ENCODE measurements at places on chromosomes 5 and 9.
A peak's percentile ranks its signal among the peaks of the same experiment; 100 is the strongest.

GRCh38 chr5:175690025-175690424 is 32.2 kb downstream of the HRH2 start:
- no peak for DNase-seq

- no peak for DNase-seq
These were observed 21.9 kb upstream of the PLIN2 start for GRCh38 chr9:19149230-19149629.

DNA sequence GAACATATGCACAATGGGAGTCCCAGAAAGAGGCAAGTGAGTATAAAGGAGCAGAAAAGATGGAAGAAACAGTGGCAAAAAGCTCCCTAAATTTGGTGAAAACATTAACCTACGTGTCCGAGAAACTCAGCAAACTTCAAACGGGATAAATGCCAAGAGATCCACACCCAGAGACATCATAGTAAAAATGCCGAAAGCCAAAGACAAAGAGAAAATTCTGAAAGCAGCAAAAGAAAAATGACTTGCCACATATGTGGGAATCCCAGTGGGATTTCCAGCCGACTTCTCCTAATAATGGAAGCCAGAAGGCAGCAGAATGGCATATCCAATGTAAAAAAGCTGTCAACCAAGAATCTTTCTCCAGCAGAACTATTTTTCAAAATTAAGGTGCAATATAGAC is 101.2 kb downstream of the ADAMTS2 start:
- DNase-seq, result no peak

GRCh38 chr5:14594378-14595074 is 12.9 kb downstream of the OTULINL start:
- peak; percentile 20 for DNase-seq

- no peak for DNase-seq
These were observed 794 bp downstream of the PTBP3 start for GRCh38 chr9:112332674-112332976.

DNA sequence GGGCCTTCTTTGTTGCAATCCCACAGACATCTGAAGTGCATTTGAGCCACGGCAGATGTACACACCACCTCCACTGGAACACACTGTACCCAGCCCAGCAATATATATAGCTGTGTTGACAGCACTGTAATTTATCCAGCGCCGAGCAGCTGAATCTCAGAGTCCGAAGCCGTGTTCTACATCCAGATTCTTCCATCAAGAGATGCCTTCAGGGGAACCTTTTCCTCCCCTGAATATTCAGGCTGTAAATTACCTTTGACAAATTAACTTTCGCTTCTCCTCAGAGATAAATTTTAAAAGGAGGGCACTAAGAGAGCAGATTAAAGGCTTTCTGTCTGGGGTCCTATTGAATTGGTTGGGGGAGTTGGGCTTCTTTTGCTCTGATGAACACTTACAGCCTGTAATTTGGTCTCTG is 76.4 kb downstream of the ROR2 start:
- DNase-seq, result no peak

- no peak for DNase-seq
These were observed 350.1 kb downstream of the TMEM232 start for GRCh38 chr5:110376281-110376951.

DNA sequence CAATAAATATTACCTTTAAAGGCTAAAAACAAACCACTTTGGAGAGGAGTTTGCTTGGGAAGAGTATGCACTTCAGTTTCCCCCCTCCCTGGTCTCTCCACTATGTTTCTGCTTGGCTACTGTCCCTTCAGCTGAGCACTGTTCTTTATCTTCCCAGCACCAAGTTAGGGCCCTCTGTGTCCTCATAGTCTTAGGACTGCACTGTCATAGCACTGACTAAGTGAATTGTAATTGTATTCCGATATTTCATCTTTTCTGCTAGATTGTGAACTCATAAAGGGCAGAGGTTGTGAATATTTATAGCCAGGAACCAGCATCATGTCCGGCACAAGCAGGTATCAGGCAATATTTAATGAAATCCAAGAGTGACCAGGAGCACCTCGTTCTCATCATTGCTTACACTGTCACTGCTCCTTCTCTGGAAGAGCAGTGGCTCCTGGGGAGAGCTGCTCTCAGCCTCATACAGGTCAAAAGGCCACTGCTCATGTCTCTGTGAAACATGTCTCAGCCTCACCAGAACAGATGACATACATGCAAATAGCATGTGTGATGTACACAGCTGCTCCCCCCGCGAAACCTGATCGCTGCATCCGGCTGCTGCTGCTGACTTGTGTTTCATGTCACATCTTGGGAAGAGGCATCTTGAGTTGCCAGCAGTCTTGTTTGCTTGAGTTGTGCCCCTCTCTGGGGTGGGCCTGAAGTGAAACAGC is 279.7 kb upstream of the MSX2 start:
- DNase-seq, result no peak

DNA sequence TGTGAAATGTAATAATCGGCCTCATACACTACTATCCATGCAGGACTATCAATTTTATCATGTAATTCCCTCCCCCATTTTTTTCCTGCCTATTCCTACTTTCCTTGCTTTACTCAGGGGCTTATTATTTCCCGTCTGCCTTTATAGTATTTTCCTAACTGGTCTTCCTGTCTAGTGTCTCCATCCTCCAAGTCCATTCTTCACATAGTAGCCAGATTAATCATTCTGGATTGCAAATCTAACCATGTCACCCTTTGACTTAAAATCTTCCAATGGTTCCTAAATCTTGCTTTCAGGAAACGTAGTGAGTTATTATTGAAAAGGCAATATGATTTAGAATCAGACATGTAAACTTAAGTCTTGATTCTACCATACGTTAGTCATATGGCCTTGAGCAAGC is 307.4 kb upstream of the HAPLN1 start:
- no peak for DNase-seq

GRCh38 chr5:153752890-153753289 is 262.4 kb downstream of the GRIA1 start:
- no peak for DNase-seq

DNA sequence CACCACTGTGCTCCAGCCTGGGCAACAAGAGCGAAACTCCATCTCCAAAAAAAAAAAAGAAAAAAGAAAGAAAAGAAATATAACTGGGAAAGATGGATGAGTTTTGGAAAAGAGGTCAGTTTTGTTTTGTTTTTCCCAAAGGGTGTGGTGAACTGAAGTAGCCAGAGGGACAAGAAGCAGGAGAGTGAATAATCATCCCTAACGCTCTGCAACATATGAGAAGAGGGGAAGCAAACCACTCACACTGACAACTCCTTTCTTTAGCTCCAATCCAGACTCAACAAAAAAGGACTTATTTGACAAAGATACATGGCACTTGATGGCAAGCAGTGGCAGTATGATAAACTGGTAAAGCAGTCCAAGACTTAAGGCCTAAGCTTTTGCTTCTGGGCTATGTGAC is 176.1 kb upstream of the HMHB1 start:
- DNase-seq, result no peak

DNA sequence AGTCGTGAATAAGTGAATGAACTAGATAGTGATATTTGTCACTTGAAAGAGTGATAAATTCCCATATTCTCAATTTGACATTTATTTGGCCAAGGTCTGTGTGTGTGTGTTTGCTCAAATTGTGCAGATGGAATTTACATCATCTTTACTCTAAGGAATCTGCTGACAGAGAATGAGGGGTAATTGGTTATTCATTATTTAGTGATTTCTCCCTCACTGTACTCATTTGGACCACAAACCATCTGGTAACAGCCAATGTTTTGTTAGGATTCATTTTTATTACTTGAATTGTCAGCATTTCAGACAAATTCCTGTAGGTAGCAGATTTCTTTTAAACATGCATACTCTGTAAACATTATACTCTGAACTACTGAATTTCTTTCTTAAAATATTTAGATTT is 15.6 kb downstream of the VCAN start:
- no peak for DNase-seq

DNA sequence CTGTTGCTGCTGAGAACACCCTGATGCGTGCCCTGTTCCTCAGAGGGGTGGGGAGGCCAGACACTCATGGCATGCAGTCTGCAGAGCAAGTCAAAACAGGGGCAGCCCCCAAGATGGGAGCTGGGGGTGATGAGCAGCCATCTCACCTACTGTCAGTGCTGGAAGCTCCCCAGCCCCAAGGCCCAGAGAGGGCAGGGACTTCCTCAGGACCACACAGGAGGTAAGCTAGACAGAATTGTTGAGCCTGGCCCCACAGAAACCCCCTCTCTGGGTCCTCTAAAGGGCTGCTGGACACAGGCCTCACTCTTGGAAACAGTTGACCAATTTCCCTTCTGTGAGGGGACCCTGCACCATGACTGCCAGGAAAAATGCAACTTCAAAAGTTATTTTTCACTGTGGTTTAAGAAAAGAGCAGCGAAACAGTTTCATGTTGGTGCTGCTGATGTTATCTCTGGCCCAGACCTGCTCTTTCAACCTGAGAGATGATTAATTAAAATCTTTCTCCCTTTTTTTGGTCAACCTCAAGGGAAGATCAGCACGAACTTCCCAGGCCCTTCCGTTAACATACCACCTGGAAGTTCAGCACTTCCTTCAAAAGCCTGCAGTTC is 9.6 kb downstream of the CSF2 start:
- no peak for DNase-seq

DNA sequence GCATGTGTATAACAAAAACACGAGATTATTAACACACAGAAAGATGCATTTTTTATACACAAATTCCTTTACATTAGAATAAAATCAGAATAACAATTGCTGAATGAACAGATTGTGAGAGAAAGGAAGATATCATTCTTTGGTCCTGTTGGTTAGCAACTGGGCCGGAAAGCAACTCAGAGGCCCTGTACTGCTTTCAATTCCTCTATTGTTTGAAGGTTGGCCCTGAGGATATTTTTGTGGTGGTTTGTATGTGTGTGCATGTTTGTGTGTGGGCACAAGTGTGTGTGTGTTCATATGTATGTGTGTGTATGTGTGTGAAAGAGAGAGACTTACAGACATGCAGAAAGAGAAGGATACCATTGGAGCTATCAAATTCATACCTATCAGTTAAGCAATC is 356.8 kb upstream of the DMAC1 start:
- DNase-seq, result no peak

GRCh38 chr9:18441261-18441660 is 32.7 kb upstream of the ADAMTSL1 start:
- no peak for DNase-seq

DNA sequence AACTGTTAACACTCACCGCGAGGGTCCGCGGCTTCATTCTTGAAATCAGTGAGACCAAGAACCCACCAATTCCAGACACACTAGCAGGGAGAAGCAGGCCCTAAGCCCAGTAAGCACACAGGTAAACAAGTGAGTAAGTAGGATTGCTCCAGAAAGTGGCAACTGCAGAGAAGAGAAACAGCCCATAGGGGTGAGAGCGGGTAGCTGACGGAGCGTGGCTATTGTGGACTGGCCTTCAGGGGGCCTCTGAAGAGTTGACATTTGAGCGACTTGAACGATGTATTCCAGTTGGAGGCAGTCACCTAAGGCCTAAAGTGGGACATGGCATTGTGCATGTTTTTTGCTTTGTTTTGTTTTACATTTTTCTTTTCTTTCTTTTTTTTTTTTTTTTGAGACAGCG is 74.2 kb downstream of the TSPAN17 start:
- no peak for DNase-seq

DNA sequence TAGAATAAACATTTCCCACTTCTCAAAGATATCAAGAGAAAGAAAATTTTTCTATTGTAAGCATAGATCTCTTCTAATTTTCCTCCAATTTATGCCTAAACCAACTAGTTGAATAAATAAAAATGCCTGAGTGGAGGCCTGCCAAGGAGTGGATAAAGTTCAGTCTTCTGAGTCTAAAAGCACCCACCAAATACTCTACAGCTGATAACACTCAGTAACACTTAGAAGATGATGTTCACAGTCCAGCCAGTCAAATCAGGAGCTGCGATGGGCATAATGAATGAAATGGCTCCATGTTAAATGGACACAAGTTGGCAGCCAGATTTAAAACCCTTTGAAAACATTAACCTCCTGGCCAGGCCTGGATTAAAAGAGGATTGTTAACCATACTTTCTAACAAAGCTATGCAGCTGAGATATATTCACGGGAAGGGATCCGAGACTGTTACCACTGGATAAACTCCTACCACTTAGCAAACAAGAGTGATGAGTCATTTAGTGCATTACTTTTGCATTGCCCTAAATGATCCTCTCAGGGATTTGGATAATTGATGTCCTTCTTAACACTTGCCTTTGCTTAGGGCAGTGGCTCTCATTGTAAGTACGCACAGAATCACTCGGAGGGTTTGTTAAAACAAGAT is 63.7 kb upstream of the CCDC112 start:
- DNase-seq, result no peak

DNA sequence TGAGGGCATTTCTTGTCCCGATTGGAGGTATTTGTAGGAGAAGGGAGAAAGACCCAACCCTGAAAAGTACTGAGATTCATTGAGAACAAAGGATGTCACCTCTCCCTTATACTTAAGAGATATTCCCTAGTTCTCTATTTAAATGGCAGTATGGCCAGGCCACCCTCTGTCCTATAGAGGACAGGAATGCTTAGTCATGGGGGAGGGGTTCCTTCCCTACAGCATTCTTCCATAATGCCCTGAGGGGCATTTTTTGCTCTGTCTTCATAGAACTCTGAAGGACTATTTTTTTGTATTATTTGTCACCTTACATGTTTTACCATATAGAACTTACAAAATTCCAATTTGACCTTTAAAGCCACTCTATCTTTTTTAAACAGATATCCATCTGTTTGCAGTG is 176.3 kb downstream of the TMEM161B start:
- DNase-seq, result no peak

DNA sequence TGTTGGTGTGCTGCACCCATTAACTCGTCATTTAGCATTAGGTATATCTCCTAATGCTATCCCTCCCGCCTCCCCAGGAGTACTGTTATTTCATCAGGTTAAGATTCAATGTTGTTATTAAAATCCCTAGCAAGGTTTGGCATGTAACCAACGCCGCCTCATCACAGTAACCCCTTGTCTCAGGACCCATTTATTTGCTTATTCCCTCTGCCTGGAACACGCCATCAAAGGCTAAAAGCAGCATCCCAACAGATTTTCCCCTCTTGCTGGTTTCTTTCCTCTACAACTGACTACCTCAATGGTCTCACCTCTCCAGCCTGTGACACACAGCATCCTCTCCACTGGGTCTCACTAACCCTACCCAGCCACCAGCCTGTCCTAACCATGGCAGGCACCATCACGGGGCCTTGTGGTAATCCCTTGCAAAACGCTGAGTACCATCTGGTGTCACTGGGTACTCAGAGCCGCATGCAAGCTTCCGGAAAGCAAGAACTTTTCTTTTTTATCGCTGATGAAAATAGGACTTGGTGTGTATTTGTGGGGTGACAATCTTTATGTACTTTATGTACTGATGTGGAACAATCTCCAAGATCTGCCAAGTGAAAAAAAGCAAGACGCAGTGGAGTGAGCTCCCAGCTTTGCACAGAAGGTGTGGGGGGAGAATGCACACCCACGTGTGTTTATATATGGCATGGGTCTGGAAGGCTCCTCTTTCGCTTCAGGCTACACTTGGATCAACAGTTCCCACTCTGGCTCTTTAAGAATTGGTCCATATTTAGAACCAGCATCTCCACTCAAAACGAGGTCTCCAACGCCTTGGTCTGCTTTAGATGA is 6.1 kb downstream of the RPS14 start:
- no peak for DNase-seq

- DNase-seq, result no peak
These were observed 3.3 kb upstream of the ASTN2 start for GRCh38 chr9:117418111-117418510.
